AG09319 (cell line): ENCODE measurements at places on chromosomes 7 and 10.
A peak's percentile ranks its signal among the peaks of the same experiment; 100 is the strongest.

DNA sequence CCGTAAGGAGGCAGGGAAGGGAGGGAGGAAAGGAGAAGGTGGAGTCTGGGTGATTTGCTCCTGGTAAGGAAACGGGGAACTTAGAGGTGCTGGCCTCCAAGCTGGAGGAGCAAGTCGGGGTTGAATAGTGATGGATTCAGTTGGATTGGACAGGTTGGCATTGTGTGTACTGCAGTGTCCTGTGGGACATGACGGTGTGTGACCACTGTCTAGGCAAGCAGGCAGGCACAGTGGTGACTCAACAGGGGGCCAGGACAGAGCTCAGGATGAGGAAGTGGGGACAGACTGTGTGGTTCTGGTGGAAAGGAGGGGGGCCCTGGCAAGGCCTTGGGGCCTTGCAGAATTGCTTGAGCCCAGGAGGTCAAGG, 48.8 kb downstream of the COL26A1 start:
- no peak for DNase-seq

GRCh38 chr7:39810710-39811109, 139.3 kb upstream of the CDK13 start:
- DNase-seq, result no peak

DNA sequence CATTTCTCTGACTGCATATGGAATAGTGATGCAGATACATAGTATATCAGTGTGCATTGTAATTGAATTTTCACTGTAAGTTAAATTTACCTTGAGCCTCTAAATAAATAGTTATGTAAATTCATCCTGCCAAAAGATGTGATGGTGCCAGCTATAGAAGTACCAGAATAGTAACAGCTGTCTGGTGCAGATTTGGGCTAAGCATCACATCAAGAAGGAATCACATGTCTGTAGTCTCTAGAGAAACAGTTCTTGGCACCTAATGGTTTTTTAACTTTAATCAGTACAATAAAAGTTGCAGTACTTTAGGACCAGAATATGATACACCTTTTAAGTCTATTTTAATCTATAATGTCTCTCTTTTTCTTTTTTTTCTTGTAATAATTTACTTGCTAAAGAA, 17.4 kb downstream of the PLEKHA1 start:
- DNase-seq, result no peak

DNA sequence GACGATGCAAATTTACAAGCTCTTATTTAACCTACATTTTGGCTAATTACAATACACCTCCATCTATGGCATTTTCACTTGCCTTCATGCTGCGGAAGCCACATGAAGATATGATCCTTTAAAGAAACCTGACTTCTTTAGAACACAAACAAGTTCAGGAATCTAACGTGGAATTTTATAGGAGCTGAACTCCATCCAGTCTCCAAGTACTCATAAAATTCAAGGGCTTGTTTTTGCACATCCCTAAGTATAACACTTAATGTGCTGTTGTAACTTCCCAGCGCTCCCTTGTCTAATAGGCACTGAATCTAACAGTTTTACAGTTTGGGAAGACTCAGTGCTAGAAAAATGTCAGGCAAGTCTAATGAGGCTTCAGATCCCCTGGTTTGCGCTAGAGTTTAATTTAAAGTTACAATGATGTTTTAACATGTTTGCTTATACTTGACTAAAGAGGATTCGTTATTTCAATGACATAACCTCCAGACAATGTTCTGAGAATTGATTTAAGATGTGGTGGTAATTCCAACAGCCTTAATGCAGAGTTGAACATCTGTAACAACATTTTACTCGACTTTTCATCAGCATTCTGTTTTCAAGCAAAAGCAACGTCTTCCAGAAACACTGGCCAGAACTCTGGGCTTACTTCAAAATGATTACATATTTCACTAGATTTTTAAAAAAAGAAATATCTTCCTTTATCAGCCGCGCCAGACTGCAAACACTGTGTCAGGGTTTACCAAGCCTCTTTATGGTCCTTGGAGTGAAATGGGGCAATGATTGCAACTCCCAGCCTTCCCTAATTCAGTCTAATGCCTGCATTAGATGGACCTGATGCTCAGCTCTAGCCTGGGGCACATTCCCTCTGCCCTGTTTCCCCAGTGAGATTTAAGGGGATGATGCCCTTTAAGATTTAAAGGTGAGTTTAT, 664.3 kb downstream of the KCNMA1 start:
- peak; percentile 38 for DNase-seq

- DNase-seq, result no peak
These were observed 227.5 kb downstream of the TEX36 start for GRCh38 chr10:125455431-125455830.

DNA sequence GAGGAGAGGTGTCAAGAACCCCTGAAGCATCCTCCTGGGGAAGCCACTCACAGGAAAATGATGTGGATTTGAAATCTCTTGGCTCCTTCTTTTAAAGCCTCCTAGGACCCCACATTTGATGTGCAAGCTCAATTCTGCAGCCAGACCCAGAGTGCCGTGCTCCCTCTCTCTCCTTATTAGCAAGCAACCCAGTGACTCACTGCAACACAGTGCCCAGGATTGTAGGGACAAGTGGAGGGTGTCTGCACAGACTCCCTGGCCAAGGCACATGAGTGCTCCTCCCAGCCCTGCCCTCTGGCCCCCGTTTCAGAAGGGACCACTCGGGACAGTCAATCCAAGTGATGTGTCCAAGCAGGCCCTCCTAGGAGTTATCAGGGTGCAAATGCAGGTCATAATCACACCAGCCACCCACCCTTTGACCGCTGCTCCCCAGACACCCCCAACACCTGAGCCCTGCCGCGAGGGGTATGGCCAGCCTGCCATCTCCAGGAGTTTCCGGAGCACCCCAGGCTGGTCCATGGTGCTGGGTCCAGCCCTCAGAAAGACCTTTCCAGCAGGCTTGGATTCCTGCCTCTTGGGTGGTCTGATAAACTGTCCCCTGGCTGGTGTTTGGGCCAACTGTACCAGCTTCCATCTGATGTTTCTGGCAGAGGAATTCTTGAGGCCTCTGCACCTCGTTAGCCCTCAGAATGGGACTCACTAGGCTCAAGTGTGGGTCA, 54.5 kb upstream of the CXCL12 start:
- DNase-seq, result no peak

DNA sequence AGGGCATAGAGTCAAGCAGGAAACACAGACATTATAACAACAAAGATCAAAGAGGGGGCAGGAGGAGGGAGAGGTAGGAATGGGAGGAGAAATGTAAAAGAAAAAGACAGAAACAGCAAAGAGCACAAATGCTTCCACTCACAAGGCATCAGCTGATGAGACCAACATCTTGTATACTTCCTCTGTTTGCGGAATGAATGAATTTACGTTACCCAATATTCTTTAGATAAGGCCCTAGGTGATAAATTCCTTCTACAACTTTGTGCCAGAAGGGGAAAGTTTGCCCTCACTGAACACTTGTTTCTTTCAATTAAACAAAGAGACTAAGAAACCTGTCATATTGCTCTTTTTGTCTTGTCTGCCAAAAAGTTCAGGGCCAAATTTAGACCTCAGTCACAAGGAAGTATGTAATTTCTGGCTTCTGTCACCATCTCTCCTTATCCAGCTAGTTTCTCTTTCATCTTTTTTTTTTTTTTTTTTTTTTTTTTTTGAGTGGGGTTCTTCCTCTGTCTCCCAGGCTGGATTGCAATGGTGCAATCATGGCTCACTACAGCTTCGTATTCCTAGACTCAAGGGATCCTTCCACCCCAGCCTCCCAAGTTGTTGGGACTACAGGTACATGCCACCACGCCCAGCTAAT, 116.4 kb upstream of the NANOS1 start:
- no peak for DNase-seq

DNA sequence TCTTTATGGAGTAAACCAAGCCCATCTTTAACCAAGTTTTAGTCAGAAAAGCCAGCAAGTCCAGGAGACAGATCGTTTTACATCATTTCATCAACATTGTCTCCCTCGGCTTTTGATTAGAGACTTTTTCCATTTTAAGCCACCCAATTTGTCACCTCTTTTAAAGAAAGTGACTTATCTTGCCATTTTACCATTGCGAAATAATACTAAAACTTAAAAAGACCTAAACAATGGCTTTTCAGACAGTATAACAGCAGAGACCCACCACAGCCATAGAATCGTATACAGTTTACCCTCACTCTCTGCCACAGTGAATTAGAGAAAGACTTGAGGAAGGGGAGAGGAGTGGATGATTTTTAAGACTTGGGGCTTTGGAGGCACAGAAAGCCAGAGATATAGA, 359.7 kb upstream of the C7orf33 start:
- no peak for DNase-seq

DNA sequence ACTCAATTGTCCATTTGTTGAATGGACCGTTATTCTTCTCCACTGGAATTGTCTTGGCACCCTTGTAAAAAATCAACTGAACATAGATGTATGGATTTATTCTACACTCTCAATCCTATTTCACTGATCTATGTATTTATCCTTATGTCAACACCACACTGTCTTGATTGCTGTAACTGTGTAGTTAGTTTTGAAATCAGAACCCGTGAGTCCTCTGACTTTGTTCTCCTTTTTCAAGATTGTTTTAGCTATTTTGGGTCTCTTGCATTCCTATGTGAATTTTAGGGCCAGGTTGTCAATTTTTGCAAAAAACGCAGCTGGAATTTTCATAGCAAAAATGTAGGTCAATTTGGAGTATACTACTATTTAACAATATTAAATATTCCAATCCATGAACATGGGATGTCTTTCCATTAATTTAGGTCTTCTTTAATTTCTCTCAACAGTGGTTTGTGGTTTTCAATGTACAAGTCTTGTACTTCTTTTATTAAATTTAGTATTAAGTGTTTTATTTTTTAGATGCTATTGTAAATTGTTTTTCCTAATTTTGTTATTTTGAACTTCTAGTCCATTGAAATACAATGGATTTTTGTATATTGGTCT, 10.0 kb downstream of the CAMK2B start:
- no peak for DNase-seq

- no peak for DNase-seq
These were observed 154.5 kb downstream of the PLXDC2 start for GRCh38 chr10:19970717-19971116.

DNA sequence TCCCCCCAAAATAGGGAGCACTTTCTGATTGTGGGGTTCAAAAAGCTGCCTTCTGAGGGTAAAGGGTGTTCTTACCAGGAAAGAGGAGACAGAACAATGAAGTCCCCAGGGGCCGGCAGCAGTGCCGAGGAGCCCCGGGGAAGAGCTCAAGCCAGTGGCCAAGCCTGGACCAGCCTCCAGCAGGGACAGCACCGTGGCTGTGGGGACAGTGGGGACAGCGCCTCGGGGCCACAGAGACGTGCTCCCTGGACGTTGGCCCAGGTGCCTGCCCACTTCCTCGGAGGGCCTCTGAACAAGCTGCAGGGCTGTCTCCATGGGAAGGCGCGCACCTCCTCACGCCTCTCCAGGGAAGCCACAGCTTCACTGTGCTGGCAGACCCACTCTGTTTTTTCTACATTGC, 312.6 kb downstream of the PTPRN2 start:
- DNase-seq, result no peak

DNA sequence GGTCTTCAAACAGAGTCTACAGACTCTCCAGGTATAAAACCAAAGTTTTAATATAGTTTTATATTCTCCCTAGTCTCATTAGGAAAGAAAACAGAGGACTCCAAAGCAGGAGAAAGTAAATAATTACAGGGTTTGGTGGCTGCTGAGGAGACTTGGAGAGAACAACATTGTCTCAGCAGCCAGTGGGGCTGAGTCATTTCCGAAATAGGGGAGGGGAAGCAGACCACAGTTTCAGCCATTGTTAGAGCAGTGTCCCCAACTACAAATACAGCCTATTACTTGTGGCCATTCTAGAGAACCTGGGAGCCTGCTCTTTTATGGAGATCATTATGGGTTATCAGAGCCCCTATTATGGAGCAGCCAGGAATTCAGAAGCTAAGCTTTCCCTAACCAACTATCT, 44.2 kb upstream of the A1CF start:
- DNase-seq, result no peak

- DNase-seq, result no peak
These were observed 132.2 kb downstream of the TCERG1L start for GRCh38 chr10:131179361-131179760.

GRCh38 chr10:101969412-101969922, 86.5 kb downstream of the ARMH3 start:
- DNase-seq, result no peak

DNA sequence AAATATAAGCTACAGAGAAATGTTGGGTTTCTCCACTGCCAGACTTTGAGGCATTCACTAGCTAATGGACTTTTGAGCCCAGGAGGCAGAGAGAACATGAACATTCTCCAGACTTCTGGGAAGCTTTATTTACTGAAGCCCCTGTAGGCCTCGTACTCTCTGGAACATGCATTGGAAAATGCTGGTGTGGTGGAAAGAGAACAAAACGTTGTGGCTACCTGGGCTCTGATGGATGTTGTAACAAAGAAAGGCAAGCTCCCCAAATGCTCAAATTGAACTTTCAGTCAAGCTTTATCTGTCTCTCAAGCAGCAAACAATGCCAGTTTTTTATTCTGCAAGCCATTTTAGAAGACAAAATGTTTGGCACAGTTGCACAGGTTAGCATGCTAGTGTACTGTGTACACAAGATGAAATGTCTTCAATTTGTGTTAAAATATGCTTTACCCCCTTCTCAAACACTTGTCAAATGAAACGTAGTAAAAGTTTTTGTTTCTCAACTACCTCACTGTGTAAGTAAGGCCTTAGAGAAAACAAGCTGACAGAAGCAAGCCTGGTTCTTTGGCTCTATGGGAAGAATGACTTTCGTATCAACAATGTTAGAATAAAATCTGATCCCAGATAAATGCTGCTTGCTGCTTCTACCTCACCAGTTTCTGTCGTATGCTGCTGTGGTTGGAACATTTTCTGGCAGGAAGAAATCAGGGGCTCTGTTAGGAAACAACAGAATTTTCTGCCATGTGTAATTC, 71.0 kb upstream of the CC2D2B start:
- DNase-seq, result no peak

DNA sequence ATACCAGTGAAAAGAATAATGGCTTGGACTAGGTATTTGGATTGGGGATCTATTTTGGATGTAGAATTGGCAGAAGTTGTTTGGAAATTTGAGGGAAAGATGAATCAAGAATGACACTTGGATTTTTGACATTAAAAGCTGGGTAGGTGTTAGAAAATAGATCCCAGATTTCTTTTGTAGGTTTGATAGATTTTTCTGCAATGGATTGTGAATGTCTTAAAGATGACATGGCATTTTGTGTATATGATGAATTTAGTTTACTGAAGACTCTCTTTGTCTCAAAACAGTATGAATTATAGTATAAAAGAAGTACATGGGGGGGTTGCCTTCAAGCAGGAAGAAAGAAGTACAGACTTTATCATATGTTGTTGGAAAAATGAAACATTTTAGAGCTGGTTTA, 75.8 kb downstream of the MPLKIP start:
- no peak for DNase-seq
